ENCODE measurements at places on chromosomes 4 and X. TPM values are rescaled to one million over a fixed set of nuclear protein-coding genes. Genes with fewer than 3 reads are reported as not detected.

The LNX1 gene
- 1.0 TPM for total RNA-seq

The TRIML2 gene
- not detected for total RNA-seq

The FAM241A gene
- total RNA-seq: 0.81 TPM

The NOA1 gene
- 20.5 TPM for total RNA-seq

The MAGEA2B gene
- not detected for total RNA-seq

The TKTL2 gene
- not detected for total RNA-seq

The PCDH18 gene
- 2.8 TPM for total RNA-seq
